ELR (cell line): ENCODE measurements at places on chromosomes 5 and 9.

- DNase-seq = peak; percentile 45
Observed at GRCh38 chr9:93577078-93577974, 942 bp downstream of the PHF2 start.

- DNase-seq = peak; percentile 69
Observed at GRCh38 chr9:122394265-122395125, 23.7 kb downstream of the PTGS1 start.

- no peak for DNase-seq
Observed at GRCh38 chr9:20148416-20148815, 359.6 kb upstream of the SLC24A2 start.

DNA sequence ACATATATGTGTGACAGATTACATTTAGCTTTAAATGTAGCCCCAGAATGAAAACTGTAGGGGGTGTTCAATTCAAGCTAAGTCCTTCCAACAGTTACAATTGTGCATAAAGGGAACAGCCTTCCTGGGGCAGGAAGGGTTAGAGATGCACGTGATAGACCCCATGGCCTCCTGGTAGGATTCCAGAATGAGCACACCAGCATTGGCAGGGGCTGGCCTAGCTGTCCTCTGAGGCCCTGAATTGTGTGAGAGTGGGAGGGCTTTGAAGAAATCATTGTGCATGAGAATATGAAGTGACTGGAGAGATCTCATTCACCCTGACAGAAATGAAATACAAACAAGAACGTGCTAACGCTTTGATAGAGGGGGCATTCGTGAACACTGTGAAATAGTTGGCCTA is 663.8 kb upstream of the KLF4 start:
- DNase-seq = no peak

DNA sequence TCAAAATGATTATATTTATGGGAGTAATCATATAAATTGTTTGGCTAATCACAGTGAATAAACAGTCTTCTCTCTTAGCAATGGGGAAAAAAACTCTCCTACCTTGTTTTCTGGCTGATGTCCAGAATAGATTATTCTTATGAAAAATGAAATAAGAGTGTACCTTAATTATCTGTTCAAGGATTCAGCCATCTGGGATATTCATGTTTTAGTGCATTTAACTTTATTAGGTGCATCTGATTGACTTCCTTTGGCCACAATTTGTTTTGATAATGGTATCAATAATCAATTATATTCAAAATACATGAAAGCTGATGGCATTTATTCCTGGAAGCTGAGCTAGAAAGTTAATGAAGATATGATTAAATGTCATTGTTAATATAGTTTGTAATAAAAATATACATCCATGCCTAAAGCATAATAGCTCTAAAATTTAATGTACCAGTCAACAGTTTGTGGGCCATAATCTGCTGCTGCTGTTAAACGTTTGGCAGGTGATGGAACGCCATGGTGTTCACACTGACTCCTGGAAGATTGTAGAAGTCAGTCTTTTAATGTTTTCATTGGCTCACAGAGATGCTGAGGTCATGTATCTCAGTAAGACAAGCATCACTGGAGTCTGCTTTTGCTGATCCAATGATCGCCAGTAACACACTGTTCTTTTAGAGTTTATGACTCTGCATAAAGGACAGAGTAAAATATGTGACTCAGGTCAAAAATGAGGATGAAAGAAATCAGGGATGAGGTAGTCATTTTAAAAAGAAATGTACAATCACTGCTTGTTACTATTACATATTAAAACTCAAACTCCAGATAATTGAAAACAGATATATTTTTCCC is 105.8 kb downstream of the ISL1 start:
- DNase-seq = no peak

- peak; percentile 25 for DNase-seq
Observed at GRCh38 chr5:81787474-81788242, 36.8 kb upstream of the SSBP2 start.

- no peak for DNase-seq
Observed at GRCh38 chr5:91171322-91171721, 211.8 kb downstream of the ARRDC3 start.

DNA sequence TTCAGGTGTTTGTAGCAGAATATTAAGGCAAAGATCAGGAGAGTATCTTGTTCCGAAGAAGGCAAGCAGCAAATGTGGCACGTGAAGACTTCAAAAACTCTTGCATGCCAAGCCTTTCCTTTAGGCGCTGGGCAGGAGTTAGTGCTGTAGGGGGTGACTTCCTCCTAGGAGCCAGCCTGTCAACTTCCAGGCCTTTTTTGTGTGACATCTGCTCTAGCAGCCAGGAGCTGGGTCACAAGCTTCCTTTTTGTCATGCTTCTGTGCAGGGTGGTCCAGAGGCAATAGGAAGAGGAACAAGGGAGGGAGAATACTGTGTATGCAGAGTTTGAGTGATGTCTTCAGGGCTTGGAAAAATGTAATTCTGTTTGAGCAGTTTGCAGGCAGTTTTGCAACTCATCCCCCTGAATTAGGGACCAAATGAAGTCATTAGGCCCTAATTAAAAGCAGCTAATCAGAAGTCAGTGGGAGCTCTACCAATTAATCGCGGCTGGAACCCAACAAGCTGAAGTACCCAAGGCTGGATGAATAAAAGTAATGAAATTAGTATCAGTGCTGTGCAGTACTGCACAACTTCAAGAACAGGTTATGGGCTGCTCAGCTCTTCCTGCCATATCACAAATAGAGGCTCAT is 53.5 kb downstream of the TLR4 start:
- no peak for DNase-seq

DNA sequence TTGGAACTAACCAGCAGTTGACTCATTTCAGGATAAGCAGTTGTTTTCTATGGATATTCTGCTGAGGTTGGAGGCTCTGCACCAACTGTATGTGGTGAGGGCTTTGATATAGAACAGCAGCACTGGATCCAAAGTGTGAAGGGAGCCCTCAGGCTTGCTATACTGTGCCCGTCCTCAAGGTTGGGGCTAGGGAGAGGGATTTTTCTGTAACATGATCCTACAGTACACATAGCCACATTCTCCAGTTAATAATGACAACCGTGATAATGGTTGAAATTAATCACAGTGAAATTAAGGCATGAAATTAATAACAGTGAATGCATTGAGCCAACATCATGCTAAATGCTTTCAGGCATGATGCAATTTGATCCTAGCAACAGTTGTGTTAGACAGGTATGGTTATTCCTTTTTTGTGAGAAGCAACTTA is 36.7 kb downstream of the ARHGAP26 start:
- no peak for DNase-seq

GRCh38 chr5:35785601-35786085 is 71.0 kb upstream of the IL7R start:
- peak; percentile 36 for DNase-seq

DNA sequence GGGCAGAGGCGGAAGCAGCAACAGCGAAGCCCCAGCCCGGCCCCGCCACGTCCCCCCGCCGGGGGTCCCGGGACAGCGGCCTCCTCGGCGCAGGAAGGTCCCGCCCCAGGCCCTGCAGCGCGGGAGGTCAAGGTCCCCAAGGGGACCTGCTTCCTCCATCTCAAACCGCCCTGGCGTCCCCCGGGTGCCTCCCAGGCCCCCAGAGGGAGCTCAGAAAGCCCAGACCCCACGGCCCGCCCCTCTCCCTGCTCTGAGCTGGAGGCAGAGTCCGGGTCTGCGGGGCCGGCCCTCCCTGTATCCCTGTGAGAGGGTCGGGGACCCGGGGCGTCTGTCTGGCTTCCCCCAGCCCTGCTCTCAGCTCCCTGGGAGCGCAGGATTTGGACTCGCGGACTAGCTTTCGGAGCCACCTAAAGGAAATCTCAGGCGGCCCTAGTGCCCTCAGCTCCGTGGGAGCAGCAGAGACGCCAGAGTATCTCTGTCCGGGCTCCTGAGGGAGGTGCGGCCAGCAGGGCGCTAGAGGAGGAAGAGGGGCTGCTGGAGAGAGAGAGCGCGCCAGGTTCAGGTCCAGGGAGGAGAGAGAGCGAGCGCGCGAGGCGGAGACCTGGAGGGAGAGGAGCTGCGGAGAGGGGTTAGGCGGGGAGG is 30.7 kb downstream of the EXOC3 start:
- DNase-seq = peak; percentile 66

- no peak for DNase-seq
Observed at GRCh38 chr5:143664623-143665022, 147.3 kb upstream of the HMHB1 start.

DNA sequence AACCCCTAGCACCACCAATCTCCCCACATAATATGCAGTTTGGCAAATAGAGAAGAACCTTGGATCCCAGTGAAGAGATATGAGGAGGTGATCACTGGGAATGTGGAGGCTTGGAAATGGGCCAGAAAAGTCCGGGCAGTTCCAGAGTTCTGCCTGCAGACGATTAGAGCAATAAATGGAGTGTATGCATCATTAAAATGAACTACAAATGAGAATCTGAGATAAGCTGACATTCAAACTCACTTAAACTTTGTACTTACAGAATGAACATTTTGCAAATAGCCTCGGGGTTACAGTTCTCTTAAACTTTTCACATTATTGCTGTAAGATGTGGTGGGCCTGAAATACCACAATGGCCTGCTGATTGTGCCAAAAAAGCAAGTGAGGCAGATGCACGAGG is 23.0 kb upstream of the LHFPL2 start:
- no peak for DNase-seq

DNA sequence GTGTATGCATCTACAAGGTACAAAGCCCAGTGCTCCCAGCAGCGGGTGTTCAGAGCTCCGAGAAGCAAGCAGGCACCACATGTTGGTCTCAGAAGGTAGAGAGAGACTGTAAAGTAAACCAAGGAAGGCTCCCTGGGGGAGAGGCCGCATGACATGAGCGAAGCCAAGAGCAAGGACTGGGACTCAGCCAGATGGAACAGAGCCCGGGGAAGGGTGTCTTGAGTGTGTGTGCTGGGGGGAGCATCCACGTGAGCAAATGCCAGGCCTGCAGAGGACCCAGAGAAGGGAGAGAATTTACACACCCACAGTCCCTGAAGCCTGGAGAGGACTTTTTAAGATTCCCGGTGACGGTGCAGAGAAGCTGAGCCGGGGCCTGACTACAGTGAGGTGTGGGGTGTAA is 15.2 kb upstream of the KCNIP1 start:
- DNase-seq = no peak

DNA sequence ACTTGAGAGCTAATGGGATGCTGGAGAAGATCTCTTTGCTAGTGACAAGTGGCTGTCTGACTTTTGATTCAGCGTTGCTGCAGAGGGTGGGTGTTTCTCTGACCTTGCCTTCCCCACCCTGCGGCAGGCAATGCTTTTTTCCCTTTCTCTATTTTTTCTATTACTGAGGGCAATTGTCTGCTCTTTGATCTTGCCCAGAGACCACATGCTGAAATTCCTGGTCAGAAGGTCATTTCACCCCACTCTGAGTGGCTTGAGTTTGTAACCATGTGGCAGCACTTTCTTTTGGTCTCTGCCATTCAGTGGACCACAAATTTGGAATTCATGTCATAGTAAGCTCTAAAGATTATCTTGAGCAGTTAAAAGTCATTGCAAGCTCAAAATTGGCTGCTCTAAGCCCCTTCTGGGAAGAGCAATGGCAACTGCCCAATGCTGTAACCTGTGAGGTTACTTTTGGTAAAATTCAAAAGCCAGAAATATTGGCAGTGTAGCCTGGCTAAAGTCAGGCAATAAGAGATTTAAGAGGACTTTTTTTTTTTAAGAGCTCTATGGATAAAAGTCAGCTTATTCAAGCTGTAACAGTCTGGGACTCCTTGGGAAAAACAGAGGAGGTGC is 30.4 kb upstream of the MTMR12 start:
- DNase-seq = no peak

- DNase-seq = no peak
Observed at GRCh38 chr9:138101444-138102234, 224.1 kb downstream of the CACNA1B start.
